ENCODE measurements at places on chromosomes 7 and 10. TPM values are rescaled to one million over a fixed set of nuclear protein-coding genes. Genes with fewer than 3 reads are reported as not detected.

Gene GIMAP4
- total RNA-seq: not detected

Gene COG5
- 14.3 TPM for total RNA-seq

Gene THSD7A
- 1.3 TPM for total RNA-seq

Gene C10orf67
- 0.11 TPM for total RNA-seq

Gene RADIL
- 2.7 TPM for total RNA-seq

Gene ANKRD1
- total RNA-seq: 7.8 TPM
